ENCODE measurements at places on chromosomes 7 and 10.

- DNase-seq = no peak
These were observed 42.3 kb upstream of the CNTNAP2 start for GRCh38 chr7:146074195-146074765.

DNA sequence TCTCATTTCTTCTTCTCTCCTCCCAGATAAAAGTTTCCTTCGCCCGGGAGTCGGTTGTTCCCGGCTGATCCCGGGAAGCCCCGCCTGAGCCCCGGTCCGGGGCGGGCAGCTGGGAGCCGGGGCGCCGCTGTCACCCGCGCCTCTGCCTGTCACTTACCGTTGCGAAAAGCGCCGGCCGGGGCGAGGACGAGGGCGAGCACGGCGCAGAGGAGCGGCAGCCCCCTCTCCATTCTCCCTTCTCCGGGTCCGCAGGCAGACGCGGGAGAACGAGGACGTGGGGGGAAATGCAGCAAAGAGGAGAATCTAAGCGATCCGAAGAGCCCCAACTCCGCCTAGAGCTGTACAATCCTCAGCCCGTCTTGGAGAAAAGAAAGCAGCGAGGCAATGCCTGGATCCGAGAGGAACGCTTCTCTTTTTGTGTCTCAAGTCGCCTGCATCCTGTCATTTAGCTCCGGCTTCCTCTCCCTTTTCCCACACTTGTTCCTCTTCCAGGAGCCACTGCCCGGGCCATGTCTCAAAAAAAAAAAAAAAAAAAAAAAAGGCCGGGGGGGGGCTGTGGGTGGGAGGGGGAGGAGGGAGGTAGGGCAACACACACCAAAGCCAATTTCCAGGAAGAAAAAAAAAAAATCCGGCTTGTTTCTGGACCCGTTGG, at the start of gene NRP1:
Gene NRP1, minus strand, starts transcription at position 515 of the 652 bp plus-strand sequence. Its CDS starts 285 bp downstream, at position 230.
- DNase-seq = no peak

GRCh38 chr10:104337521-104337984, 712 bp downstream of the ITPRIP start:
- no peak for DNase-seq

- no peak for DNase-seq
These were observed 21.6 kb upstream of the ASL start for GRCh38 chr7:66054063-66054462.

GRCh38 chr7:2028733-2029132, 204.0 kb downstream of the MAD1L1 start:
- no peak for DNase-seq

DNA sequence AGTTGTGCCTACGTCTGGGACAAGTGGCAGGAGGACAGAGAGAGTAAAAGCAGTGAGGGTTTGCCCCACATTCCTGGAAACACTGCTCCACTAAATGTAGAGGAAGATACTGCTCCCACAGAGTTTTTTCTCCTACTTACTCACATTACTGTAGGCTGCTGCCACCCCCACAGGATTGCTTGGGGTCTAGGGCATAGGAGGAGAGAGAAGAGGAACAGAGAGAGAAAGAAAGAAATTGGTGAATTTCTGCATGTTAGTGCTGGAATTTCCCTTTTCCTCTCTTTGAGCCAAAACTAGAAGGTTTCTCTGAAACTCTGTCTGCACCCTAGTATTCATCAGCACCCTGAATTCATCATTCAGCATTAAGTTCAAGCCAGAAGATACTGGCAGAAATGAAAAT, 397.9 kb downstream of the INHBA start:
- DNase-seq = no peak

- no peak for DNase-seq
These were observed 64.0 kb upstream of the CDK1 start for GRCh38 chr10:60714233-60714632.

DNA sequence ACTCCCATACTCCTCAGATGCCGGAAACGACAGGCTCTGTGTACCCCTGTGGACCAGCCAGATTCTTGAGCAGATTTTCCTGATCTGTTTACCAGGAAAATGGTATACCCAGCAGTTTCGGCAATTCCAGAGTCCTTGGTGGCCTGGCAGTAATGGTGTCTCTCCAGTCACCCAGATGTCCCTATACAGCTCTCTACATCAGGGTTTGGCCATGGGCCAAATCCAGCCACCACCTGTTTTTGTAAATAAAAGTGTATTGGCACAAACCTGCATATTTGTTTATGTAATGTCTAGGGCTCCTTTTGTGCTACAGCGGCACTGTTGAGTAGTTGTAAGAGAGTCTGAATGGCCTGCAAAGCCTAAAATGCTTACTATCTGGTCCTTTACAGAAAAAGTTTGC, 491.3 kb downstream of the RPS24 start:
- no peak for DNase-seq

- no peak for DNase-seq
These were observed 30.6 kb downstream of the LMTK2 start for GRCh38 chr7:98137134-98137825.

DNA sequence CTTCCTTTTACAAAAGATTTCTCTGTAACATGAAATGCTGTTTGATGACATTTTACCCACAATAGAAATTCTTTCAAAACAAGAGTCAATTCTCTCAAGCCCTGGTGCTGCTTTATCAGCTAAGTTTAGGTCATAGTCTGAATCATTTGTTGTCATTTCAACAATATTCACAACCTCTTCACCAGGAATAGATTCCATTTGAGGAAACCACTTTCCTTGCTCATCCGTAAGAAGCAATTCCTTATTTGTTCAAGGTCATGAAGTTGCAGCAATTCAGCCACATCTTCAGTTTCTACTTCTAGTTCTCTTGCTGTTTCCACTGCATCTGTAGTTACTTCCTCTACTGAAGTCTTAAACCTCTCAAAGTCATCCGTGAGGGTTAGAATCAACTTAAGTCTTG, 315.3 kb downstream of the TYW1 start:
- DNase-seq = no peak

DNA sequence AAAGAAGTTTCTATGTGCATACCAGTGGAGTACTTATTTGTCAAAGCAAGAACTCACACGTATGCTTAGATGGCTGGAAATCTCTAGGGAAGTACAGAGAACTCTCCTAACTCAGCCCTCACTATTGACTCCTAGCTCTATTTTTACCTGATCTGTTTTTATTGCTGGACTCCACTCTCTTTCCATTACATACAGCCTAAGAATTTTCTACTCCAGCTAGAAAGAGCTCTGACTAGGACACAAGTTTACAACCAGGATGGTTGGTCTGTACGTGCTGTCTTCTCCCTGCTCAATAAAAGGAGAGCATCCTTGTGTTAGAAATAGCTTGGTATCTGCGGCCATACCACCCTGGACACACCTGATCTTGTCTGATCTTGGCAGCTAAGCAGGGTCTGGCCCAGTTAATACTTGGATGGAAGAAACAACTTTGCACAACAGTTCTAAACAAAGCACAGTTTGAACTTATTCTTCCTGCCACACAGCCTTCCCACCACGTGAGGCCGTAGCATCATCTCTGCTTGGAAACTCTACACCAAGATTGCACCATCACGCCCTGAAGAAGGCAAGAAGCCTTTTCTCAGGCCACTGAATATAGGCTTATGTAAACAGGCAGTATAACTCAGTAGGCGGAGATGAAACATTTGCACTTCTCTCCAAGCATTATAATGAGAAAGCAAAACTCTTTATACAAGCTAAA, 50.7 kb downstream of the KCNMA1 start:
- DNase-seq = no peak

DNA sequence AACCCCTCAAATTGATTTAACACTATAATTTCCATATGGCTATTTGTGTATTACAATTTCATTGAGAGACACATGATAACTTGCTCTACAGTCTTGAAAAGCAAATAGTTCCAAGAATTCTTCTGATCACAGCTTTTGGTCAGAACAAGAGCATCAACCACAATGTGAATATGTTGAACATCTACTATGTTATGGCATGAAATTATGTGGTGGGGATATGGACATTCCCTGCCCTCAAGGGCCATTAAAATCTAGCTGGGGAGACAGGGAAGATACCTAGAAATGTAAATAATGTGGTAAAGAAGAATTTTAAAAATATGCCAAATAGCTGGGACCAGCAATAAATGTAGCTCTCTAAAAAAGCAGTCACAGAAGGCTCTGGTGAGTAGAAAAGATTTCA, 262.2 kb downstream of the FZD1 start:
- DNase-seq = no peak

- no peak for DNase-seq
These were observed 298.1 kb downstream of the ZEB1 start for GRCh38 chr10:31617133-31617532.

DNA sequence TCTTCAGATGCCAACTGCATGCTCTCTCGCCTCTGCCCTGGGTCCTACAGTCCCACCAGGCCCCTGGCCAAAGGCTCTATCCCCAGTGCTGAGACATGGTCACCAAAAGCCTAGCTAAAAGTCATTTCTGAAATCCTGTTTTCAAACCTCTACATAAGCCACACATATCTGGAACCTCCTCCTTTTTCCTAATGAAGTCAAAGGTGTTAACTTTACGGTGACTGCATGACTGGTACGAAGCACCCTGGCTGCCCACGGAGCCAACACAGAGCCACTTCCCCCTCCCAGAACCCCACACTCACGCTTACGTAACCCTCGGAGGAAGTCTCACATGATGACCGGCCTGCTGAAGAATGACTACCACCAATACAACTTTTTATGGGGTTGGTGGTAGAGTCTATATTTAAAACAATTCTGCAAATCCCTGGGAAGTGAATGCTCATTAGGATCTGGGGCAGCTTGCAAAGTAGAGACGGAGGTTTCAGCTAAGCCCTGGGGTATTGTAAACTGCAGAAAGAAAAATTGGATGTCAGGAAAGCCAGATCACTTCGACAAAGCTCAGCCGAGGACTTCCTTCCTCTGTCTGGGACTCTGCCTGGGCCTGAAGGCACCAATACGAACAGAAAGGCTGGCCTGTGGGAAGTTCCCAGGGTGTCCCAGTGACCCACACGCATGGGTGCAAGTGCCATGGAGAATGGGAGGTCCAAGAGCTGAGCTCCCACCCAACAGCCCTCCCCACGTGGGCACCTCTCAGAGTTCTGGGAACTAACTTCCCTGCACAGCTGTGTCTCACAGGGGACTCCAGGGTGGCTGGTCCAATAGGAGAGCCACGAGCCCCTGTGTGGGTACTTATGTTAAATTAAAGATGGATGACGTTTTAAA, 50.7 kb downstream of the PDGFA start:
- no peak for DNase-seq

GRCh38 chr7:105688617-105689016, 107.3 kb upstream of the EFCAB10 start:
- DNase-seq = no peak

GRCh38 chr10:61404751-61405150, 48.4 kb downstream of the TMEM26 start:
- no peak for DNase-seq

GRCh38 chr10:22629126-22629525, 85.3 kb downstream of the PIP4K2A start:
- no peak for DNase-seq

DNA sequence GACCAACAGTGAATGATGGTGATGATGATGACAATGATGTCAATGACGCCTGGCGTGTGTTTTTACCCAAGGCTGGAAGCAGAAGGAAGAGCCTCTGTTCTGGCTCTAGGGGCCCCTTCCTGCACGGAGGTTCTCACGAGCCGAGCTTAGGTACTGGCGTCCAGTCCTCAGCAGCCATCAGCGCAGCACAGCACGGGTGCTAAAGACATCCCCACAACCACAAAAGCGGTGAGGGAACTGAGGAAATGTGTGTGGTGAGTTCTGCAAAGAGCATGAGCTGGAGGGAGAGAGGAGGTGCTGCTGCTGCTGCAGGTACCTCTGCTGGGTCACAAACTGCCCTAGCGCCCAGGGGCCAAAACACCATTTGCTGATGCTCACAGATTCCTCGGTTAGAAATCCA, 81.6 kb downstream of the SFMBT2 start:
- peak; percentile 3 for DNase-seq

Data from T-helper 2 cell (primary cell).